ENCODE measurements at places on chromosomes 5 and 9. TPM values are rescaled to one million over a fixed set of nuclear protein-coding genes. Genes with fewer than 3 reads are reported as not detected.

- DNase-seq: no peak
Measured at GRCh38 chr9:105357937-105358336, 89.9 kb upstream of the FSD1L start.

DNA sequence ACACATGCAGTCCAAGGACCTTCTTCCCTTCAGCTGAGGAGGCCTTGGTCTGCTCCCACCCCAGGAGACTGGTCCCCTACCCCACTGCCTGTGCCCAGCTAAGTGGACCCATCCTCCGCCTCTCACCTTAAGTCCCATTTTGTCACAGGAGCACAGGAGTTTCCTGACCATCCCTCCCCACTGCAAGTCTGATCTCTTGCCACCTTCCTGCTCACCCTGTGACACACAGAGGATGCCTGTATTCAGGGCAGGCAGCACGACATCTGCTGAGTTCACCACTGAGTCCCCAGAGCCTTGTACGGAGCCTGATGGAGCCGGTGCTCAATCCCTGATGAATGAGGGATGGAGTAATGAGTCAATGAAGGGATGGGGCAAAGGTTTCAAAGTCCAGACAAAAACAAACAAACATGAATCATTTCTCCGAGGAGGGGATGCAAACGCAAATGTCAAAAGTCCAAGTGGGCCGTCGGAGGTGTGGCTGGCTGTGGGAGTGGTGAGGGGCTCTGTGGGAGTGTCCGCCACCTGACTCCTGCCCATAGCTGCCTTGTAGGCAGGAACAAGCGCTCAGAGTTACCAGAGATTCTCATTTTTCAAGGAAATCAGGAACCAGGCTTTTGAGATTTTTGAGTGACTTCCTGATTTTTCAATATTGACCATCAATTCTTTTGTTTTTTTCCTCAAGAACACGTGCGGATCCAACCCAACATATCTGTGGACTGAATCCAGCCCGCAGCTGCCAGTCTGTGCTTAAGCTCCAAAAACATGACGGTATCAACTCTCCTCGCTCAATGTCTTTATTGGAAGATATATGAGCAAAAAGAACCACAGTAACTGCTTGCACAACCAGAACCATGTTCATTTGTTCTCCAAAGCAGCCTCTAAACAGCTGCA, 4.4 kb downstream of the RAPGEF1 start:
- no peak for DNase-seq

LHFPL2 gene
- total RNA-seq: 2.2 TPM

GRCh38 chr5:160605266-160605665, 183.6 kb downstream of the PTTG1 start:
- DNase-seq: no peak

- DNase-seq: no peak
Measured at GRCh38 chr5:179803651-179804554, 2.8 kb downstream of the MGAT4B start.

DNA sequence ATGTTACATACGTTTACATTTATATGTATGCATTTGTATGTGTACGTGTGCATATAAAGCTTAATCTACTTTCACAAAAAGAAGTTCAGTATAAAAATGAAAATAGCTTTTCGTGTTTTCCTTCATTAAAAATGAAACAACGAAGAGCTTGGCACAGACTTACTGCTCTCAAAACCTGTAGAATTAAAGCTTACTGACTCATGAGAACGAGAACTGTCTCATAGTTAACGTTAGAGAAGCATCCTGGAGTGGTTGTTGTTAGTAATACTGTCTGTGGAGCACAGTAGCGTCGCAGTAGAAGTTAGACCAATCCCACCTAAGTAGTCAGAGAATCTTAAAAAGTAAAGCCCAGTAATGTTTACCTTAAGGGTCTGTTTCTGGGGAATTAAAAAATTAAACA, 1.3 kb downstream of the MAT2B start:
- DNase-seq: no peak

DNA sequence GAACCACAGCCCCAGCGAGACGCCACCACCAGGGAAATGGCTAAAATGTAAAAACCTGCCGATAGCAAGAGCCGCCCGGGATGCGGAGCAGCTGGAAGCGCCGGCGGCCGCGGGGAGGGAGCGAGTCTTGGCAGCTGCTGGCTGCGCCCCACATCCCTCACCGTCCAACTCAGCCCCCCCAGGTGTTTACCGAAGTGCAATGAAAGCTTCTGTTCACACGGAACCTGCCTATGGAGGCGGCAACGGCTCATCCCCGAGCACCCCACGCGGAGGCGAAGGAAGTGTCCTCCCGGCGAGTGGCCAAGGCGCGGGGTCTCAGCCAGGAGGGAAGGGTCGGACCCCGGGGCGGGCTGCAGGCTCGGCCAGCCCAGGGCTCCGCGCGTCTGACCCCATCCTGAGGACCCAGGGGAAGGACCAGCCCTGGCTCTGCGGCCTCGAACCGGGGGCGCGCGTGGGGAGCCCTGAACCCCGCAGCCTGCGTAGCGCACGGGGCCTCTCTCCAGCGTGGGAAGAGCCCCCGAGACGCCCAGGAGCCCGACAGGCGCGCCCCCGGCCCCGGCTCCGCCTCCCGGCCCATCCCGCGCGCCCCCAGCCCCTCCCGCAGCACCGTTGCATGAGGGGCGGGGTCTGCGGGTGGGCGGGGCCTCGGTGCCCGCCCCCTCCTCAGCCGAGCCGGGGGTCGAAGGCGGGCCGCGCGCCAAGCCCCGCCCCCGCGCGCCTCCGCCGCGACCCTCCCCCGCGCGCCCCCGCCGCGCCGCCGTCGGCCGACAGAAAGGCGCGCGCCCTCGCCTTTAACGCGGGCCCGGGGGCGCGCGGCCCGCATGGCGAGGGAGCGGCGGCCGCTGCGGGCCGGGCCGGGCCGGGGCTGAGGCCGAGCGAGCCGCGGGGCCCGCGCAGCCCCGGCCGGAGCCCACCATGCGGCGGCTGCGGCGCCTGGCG, at the start of gene DIPK1B:
DIPK1B (plus strand) TSS at position 822 of the 939 bp plus-strand sequence; CDS start at position 916, 94 bp downstream.
- DNase-seq: no peak

DNA sequence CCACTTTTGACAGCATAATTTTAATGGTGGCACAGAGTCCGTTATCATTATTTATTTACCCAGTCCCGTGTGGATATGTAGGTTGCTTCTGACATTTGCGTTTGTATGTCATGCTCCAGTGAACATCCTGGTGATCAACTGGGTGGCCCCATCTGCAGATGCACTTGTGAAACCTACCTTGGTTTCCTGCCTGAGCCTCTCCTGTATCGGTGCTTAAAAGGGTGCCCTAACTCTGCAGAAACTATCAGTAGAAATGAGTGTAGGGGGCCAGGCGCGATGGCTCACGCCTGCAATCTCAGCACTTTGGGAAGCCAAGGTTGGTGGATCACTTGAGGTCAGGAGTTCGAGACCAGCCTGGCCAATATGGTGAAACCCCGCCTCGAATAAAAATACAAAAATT, 92.1 kb upstream of the IER5L start:
- DNase-seq: no peak

ZFP2 gene
- 0.95 TPM for total RNA-seq

- DNase-seq: no peak
Measured at GRCh38 chr5:91079037-91079436, 304.1 kb downstream of the ARRDC3 start.

GRCh38 chr5:126368239-126368812, 54.9 kb upstream of the GRAMD2B start:
- no peak for DNase-seq

DNA sequence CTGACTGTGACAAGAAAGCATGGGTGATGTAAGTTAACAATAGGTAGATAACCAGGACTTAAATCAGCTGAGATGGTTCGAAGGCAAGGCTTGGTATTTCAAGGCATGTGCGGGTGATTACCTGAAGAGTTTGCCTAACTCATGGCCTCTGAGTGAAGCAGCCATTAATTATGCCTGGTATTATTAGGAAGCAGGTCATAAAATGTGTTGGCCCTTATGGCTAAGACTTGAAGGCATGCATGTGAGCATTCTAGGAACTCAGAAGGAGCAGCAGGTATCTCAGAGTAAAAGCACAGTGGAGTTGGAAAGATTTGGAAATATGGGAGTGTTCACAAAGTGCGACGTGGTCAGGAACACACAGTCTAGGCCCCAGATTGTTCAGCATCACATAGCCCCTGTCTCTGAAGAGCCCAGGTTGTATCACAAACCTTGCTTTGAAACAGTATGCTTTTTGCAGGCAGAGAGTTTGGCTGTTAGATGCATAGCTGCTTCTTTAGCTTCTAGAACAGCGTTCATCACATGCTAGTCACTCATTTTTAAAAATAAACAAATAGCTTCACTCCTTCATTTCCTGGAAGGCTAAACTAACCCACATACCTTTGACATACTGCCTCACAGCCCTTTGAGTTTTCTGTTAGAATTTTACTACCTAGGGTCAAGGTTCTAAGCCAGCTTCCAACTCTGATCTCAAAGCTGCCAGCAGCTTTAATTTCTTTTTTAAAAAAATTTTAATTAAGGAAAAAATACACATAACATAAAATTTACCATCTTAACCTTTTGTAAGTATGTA, 2.1 kb downstream of the HEXB start:
- DNase-seq: no peak
